NCI-H460 (cell line): ENCODE measurements at places on chromosomes 16 and 17.
A peak's percentile ranks its signal among the peaks of the same experiment; 100 is the strongest.

DNA sequence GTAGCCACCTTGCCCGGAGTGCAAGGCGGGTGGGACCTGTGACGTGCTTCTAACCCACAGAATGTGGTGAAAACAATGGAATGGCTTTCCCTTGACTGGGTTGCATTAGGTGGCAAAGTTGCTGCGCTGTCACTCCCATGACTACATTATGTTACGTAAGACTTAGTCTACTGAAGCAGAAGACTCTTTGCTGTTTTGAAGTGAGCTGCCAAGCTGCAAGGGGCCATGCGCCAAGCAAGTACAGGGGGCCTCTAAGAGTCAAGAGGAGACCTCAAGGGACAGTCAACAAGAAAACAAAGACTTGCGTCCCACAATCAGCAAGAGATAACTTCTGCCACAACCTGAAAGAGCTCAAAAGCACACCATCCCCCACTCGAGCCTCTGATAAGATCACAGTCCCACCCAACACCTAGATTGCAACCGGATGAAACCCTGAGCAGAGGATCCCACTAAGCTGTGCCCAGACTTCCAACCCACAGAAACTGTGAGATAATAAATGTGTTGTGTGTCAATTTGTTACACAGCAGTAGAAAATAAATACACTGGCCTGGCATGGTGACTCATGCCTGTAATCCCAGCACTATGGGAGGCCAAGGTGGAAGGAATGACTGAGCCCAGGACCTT, 16.5 kb downstream of the ANKRD11 start:
- DNase-seq = no peak

GRCh38 chr17:73189417-73190099, 3.3 kb upstream of the COG1 start:
- no peak for DNase-seq

- no peak for DNase-seq
These were observed 10.7 kb downstream of the TBX2 start for GRCh38 chr17:61410141-61411010.

- DNase-seq = no peak
These were observed 47.4 kb downstream of the AXIN2 start for GRCh38 chr17:65514082-65514481.

DNA sequence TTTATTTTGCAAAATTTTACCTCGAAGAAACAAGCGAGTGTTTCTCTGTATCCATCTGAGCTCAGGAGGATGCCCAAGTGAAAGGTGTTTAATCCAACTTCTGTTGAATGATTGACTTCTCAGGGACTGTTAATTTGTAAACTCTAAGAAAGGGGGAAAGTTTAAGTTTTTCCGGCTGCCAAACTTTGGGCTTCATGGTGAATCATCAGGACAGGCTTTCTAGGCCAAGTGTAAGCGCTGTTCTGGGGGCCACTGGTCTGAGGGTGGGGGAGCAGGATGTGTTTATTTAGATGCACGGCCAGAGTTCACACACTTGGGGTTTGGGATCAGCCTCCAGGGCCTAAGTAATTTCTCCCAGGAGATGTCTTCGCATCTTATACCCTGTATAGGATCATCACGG, 110.4 kb downstream of the PITPNC1 start:
- no peak for DNase-seq

- peak; percentile 79 for DNase-seq
These were observed 12.6 kb upstream of the OR1F1 start for GRCh38 chr16:3175157-3176093.

DNA sequence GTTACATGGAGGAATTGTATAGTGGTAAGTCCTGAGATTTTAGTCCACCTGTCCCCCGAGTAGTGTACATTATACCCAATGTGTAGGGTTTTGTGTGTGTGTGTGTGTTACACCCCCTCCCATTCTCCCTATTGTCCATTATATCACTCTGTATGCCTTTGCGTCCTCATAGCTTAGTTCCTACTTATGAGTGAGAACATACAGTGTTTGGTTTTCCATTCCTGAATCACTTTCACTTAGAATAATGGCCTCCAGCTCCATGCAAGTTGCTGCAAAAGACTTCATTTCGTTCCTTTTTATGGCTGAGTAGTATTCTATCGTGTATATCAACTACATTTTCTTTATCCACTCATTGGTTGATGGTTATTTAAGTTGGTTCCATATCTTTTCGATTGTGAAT, 635 bp upstream of the FA2H start:
- no peak for DNase-seq

GRCh38 chr16:25073854-25074253, 37.7 kb upstream of the LCMT1 start:
- no peak for DNase-seq

- DNase-seq = no peak
These were observed 484.3 kb upstream of the EEF2KMT start for GRCh38 chr16:5581908-5582307.

DNA sequence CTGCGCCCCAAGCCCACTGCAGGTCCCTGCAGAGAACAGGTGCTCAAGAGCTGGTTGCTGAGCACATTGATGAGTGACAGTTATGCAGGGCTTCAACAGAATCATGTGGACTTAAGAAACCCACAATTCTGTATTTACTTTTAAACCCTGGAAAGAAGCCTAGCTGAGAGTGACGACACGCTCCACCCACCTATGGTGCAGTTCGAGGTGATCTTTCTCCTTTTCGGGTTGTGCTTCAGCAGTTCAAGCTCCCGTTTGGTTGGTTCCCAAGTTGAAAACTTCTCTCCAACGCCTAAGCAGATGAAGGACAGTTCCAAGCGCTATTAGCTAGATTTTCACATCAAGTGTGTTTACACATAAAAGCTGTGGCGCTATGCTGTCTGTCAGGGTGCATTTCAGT, 23.9 kb downstream of the USP22 start:
- no peak for DNase-seq

- no peak for DNase-seq
These were observed 12.0 kb downstream of the CBFB start for GRCh38 chr16:67040906-67041305.

- DNase-seq = no peak
These were observed 509 bp upstream of the ATP2C2 start for GRCh38 chr16:84367750-84368307.

DNA sequence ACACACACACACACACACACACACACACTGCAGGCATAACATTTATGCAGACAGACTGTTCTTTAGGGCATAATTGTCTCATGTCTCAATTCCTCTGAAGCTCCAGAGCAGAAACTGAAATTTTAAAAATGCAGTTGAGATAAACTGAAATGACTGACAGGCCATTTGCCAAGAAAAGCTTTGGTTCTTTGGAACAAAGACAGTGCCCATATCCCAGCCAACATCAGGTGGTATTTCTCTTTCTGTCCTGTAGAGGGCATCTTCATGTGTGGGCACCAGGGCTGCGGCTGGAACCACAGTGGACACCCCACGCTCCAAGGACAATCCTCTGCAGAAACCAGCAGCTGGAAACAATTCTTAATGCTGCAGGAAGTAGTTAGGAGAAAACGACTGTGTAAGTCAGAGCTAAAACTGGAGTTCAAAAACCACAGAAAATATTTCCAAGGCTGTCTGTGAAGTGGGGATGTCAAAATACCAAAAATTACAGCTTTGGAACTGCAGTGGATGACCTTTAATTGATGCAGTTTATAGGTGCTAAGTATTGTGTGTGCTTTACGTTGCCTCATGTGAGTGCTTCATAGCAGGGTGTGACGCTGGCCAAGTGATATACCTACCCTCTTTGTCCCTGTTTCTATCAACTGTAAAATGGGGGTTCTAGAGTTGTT, 10.6 kb upstream of the MEFV start:
- no peak for DNase-seq

GRCh38 chr17:17510456-17511292, 14.5 kb upstream of the RASD1 start:
- DNase-seq = no peak

DNA sequence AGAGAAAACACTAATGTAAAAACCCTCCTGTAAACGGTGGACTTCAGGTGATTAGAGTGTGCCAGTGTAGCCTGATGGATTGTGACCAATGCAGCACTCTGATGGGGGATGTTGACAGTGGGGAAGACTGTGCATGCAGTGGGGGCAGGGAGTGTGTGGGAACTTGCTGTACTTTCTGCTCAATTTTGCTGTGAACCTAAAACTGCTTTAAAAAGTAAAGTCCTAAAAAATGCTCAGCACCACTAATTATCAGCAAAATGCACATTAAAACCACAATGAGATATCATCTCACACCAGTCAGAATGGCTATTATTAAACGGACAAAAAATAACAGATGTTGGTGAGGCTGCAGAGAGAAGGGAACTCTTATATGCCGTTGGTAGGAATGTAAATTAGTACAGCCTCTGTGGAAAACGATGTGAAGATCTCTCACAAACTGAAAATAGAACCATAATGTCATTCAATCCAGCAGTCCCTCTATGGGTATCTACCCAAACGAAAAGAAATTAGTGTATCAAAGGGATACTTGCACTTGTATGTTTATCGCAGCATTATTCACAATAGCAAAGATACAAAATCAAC, 9.7 kb upstream of the ULK2 start:
- DNase-seq = no peak

DNA sequence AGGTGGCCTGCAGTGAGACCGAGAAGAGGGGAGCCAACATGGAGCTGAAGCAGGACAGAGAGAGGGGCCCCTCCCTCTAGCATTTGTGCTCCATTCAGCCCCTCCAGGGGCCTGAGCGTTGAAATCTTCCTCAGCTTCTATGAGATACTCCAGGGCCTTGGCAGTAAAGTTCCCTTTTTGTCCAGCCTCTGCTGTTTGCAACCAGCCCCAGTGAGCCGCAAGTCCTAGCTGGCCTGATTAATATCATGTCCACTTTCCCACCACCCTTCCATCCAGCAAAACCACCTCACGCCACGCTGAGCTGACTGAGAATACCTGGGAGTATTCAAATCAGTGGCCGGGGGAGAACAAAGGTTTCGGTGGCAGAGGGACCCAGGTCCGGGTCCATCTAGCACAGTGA, 11.7 kb upstream of the RPH3AL start:
- DNase-seq = no peak

DNA sequence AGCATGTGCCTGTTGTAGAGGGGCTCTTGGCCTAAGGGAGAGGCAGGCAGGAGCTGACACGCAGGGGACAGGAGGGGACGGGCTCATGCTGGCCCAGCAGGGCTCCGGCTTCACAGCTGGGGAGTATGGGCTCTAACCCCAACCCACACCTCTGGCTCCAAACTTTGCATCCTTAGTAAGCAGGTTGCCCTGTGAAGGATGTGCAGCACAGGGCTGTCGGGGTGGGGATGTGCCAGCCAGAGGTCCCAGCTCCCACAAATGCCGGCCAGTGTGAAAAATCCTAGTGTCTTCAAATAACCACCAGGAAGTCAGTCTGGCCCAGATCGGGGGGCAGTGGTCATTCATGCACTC, 14.0 kb upstream of the FAM83G start:
- no peak for DNase-seq

- no peak for DNase-seq
These were observed 41.3 kb downstream of the TMEM100 start for GRCh38 chr17:55681342-55681700.

- DNase-seq = no peak
These were observed 116.6 kb downstream of the XYLT1 start for GRCh38 chr16:17354141-17354601.

DNA sequence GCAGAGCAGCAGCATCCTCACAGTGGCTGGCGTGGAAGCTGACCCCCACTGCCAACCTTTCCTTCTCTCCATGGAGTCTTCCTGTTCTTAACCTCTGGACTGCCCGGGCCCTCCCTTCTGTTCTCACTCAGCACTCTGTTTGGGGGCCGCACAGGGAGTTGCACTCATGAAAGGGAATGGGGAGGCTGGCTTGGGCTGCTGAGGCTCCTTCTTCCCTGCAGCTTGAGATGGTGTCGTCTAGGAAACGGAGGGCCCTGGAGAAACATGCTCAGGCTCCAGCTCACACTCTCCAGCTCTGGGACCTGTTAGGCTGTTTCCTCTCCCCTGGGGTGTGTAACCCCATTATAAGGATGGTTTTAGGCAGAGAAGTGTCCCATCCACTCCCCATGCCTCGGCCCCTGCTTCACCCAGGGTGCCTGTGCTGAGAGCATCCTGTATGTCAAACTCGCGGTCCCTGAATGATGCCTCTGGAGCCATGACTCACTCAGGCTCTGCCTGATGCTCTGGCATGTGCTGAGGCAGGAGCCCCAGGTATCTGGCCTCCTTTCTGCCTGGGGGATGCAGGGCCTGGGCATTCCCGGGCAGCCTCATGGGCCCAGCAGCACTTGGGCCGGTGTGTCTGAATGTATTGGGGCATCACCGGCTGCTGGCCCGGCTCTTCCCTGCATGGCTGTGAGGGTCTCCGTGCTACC, 18.9 kb downstream of the TMEM94 start:
- DNase-seq = no peak

- DNase-seq = no peak
These were observed 53.8 kb upstream of the ARL6IP1 start for GRCh38 chr16:18855196-18855595.

DNA sequence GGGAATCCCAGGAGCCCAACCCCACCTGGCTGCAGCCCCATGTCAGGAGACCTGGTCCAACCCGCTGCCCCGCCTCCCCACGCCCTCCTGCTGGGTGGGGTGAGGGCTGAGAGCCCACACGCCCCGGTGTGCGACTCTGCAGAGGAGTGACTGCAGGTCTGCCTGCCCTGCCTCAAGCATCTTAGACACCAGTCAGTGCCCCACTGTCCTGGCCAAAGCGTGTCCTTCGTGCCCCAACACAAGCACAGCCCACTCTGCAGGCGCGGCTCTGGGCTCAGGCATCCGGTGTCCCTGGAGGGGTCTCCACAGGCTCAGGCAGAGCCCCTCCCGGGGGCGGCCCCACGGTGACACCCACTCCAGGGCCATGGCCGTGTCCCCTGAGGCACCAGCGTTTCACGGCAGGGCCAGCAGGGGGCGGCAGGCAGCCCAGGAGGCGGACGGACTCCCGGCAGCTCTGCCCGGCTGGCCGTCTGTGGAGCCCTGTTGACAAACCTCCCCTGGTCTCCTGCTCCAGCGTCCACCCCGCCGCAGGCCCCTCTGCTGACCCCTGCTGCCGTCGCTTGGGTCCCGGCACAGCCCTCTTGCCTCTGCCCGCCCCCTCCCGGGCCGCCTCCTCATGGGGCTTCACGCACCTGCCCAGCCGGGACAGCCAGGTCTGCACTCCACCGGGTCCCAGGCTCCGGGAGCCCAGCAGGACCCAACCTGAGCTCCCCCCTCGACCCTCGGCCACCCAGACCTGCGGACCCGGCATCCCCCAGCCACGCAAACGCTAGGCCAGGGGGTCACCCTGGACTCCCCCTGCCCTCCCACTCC, 8.6 kb upstream of the UBE2I start:
- peak; percentile 49 for DNase-seq

DNA sequence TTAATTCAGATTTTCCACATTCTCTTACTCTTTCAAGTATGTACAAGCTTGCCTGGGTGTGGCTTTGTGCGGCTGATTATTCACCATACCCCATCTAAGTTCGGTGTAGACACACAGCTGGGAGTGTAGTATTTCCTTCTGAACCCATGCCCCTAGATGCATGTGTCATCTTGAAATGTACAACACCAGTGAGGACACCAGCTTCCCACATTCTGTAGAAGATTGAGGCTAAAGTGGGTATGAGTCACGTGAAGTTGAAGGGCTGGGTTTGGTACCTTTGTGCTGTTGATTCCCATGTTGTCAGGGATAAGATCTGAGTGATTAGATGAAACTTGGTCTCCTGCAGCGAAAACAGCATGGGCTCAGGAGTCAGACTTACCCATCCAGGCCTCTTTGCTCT, 14.6 kb upstream of the DHX8 start:
- no peak for DNase-seq

- DNase-seq = no peak
These were observed 576.0 kb upstream of the HSBP1 start for GRCh38 chr16:83231729-83232128.

GRCh38 chr16:88467541-88467944, 14.5 kb downstream of the ZFPM1 start:
- DNase-seq = no peak
